Epithelial cell of umbilical artery (primary cell): ENCODE measurements at places on chromosomes 7 and 10. TPM values are rescaled to one million over a fixed set of nuclear protein-coding genes. Genes with fewer than 3 reads are reported as not detected.

The REPIN1 gene
- 72.2 and 75.7 TPM in 2 replicates for total RNA-seq

The COL28A1 gene
- total RNA-seq, result not detected in 2 replicates

The VIM gene
- 4,629 and 5,225 TPM in 2 replicates for total RNA-seq

The IL15RA gene
- total RNA-seq, result 10.7 and 12.3 TPM in 2 replicates

The TMEM273 gene
- total RNA-seq, result 2.6 and 9.7 TPM in 2 replicates

The ETV1 gene
- total RNA-seq, result 7.8 and 8.1 TPM in 2 replicates

The SCART1 gene
- 0.65 and 0.76 TPM in 2 replicates for total RNA-seq

The TMEM229A gene
- not detected in 2 replicates for total RNA-seq

The CPN1 gene
- total RNA-seq, result not detected in 2 replicates

The P4HA1 gene
- total RNA-seq, result 111 and 138 TPM in 2 replicates
